Heart right ventricle (tissue), 16 donors: ENCODE measurements at places on chromosomes 2 and 18. TPM values are rescaled to one million over a fixed set of nuclear protein-coding genes. Genes with fewer than 3 reads are reported as not detected.
A peak's percentile ranks its signal among the peaks of the same experiment; 100 is the strongest.

Gene FAM228A
- 0.25 TPM for total RNA-seq

Gene PLEK
- 46.3 TPM for total RNA-seq

Gene TMEM185B
- 21.7 TPM for total RNA-seq

Gene KCNS3
- total RNA-seq, result 3.2 TPM

DNA sequence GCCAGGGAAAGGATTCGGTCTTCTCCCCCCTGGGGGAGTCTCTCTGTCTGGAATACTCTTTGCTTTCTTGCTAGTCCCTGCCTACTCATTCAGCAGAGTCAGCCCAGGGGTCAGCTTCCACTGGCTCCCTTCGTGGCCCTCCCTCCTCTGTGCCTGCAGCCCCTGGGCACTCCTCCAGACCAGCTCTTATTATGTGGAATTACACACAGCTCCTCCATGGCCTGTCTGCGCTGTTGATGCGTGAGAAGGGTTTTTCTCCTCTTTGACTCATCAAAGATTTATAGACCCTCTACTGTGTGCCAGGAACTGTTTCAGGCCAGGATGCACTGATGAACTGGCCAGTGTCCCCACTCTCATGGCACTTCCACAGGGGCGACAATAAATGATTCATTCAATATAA lies 44.4 kb downstream of the ST8SIA5 start:
- H3K4me1 ChIP-seq, result peaks cover 19% of the 10 kb centered on the region
- H3K36me3 ChIP-seq, result no peaks in the 10 kb centered on the region
- DNase-seq, result no peak
- no peaks in the 10 kb centered on the region for H3K27me3 ChIP-seq
- H3K4me3 ChIP-seq, result no peak overlapping the region

- no peak overlapping the region for H3K27ac ChIP-seq
- no peaks in the 10 kb centered on the region for H3K36me3 ChIP-seq
- H3K27me3 ChIP-seq, result no peaks in the 10 kb centered on the region
Measured at GRCh38 chr2:195055996-195056395, 601.0 kb upstream of the SLC39A10 start.

GRCh38 chr2:196743165-196743564 lies 56.3 kb downstream of the GTF3C3 start:
- H3K27ac ChIP-seq, result no peak overlapping the region
- no peaks in the 10 kb centered on the region for H3K27me3 ChIP-seq
- no peaks in the 10 kb centered on the region for H3K36me3 ChIP-seq
- H3K4me3 ChIP-seq, result no peak overlapping the region
- no peak for DNase-seq
- no peaks in the 10 kb centered on the region for H3K4me1 ChIP-seq

GRCh38 chr18:74456349-74457042 lies 612 bp downstream of the DIPK1C start:
- H3K36me3 ChIP-seq, result no peaks in the 10 kb centered on the region
- H3K4me3 ChIP-seq, result peak overlapping the region; percentile 68
- peaks cover 13% of the 10 kb centered on the region for H3K27me3 ChIP-seq

- no peak overlapping the region for H3K27ac ChIP-seq
- DNase-seq, result peak; percentile 38
- no peaks in the 10 kb centered on the region for H3K27me3 ChIP-seq
- no peaks in the 10 kb centered on the region for H3K36me3 ChIP-seq
Measured at GRCh38 chr2:29528891-29529520, 392.4 kb downstream of the ALK start.

- no peaks in the 10 kb centered on the region for H3K4me1 ChIP-seq
- H3K27me3 ChIP-seq, result no peaks in the 10 kb centered on the region
- H3K27ac ChIP-seq, result no peak overlapping the region
- H3K36me3 ChIP-seq, result peaks cover 8% of the 10 kb centered on the region
Measured at GRCh38 chr2:200483729-200484198, 26.1 kb downstream of the KCTD18 start.

DNA sequence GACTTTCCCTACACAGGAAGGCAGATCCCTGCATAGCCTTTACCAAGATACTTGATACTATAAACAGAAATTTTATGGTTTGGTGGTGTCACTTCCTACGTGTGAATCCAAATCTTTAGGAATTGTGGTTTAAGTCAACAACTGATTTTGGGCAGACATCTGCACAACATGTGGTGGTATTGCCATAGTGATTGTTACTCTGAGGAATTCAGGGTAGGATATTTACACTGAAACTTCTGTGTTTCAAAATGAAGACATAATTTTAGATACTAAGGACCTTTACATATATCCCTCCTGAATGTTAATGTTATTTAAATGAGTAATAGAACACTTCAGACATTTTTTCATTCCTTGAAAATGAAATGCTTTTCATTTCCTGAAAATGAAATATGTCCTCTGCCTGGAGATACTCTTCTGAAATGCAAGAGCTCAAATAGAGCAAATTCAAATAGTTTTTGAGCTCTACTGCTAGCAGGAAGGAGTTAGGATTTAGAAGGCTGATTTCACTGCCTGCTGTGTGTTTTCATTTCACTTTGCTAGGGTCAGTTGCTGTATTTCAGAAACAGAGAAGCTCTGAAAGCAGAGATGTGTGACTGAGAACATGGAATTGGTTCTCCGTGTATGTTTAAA lies 77.2 kb downstream of the MDH1 start:
- H3K36me3 ChIP-seq, result no peaks in the 10 kb centered on the region
- no peak for DNase-seq
- no peaks in the 10 kb centered on the region for H3K27me3 ChIP-seq
- H3K4me3 ChIP-seq, result no peak overlapping the region

- H3K4me3 ChIP-seq, result no peak overlapping the region
- no peaks in the 10 kb centered on the region for H3K27me3 ChIP-seq
- no peak for DNase-seq
- no peaks in the 10 kb centered on the region for H3K4me1 ChIP-seq
- no peaks in the 10 kb centered on the region for H3K36me3 ChIP-seq
Measured at GRCh38 chr2:236612737-236613136, 43.1 kb downstream of the ACKR3 start.

DNA sequence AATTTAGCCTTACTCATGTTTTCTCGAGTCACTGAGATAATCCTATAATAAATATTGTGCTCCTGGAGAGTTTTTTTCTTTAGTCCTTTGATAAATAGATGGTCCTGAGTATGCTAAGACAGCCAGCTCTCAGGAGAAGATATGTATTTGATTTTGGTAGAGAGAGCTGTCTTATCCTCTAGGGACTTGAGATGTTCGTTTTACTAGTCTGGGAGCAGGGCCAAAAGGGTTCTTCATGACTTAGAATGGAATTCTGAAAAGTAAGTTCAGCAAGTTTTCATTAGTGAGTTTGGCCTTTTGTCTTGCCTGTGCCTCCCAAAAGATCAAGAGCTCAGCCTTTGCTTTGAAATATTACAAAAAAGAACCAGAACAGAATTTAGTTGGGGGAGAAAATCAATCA lies 246.7 kb downstream of the BABAM2 start:
- H3K4me1 ChIP-seq, result peaks cover 18% of the 10 kb centered on the region
- H3K27ac ChIP-seq, result no peak overlapping the region
- H3K27me3 ChIP-seq, result no peaks in the 10 kb centered on the region
- H3K4me3 ChIP-seq, result no peak overlapping the region
- no peaks in the 10 kb centered on the region for H3K36me3 ChIP-seq

- no peaks in the 10 kb centered on the region for H3K36me3 ChIP-seq
- no peak for DNase-seq
- H3K27me3 ChIP-seq, result no peaks in the 10 kb centered on the region
- no peaks in the 10 kb centered on the region for H3K4me1 ChIP-seq
Measured at GRCh38 chr2:197254776-197255530, 55.6 kb downstream of the ANKRD44 start.

DNA sequence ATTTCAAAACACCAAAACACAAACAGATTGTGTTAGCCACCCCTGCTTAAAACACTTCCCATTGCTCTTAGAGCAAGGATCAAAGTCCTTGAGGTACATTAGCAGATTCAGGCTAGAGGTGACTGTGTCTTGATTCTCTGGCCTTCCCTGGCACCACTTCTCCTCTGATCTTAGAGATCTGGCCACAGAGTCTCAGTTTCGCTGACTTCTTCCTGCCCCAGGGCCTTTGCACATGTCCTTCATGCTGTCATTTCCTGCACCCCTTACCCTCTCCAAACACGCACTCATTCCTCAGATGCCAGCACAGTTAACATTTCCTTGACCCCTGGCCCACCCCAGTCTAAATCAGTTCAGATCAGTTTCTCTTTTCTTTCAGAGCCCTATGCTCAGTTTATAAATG lies 16.9 kb downstream of the CXCR4 start:
- no peak overlapping the region for H3K4me3 ChIP-seq
- no peak for DNase-seq
- H3K27me3 ChIP-seq, result no peaks in the 10 kb centered on the region

- no peaks in the 10 kb centered on the region for H3K27me3 ChIP-seq
- DNase-seq, result no peak
- H3K36me3 ChIP-seq, result no peaks in the 10 kb centered on the region
- no peak overlapping the region for H3K27ac ChIP-seq
- H3K4me3 ChIP-seq, result no peak overlapping the region
Measured at GRCh38 chr18:11826836-11827235, 24.4 kb upstream of the CHMP1B start.

DNA sequence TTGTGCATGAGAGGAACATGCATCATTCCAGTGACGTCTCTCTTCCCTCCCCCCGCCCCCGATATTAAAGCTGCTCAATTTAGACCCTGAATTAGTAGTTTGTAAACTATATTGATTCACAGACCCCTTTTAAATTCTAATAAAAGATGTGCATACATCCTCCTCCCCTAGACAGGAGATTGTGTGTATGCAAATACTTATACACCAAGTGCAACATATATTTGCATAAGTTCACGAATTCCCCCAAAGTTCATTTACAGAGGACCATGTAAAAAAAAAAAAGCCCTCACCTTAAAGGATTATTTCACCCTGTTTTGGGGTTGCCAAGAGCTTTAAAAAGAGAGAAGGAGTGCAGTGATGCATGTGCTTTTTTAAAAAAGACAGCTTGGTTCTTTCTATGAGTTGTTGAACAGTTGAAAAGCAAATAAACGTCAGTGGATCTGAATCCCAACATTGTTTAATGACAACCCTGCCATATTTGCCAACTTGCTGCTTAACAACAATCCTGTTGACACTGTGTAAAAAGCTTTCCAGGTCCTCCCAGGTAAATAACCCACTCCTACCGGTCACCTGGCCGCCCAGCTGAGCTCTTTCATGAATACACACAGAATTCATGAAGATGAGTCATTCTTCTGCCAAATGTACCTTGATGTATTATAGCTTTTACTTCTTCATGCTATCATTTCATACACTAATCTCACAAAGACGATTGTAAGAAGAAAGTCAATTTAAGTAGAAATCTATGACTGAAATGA lies 211.5 kb downstream of the IKZF2 start:
- no peaks in the 10 kb centered on the region for H3K36me3 ChIP-seq
- H3K27ac ChIP-seq, result no peak overlapping the region
- H3K27me3 ChIP-seq, result no peaks in the 10 kb centered on the region

- no peak for DNase-seq
- peak overlapping the region; percentile 78 for H3K4me3 ChIP-seq
- H3K36me3 ChIP-seq, result no peaks in the 10 kb centered on the region
- no peaks in the 10 kb centered on the region for H3K27me3 ChIP-seq
- peaks cover 90% of the 10 kb centered on the region for H3K4me1 ChIP-seq
Measured at GRCh38 chr2:101149241-101150192, 1.7 kb downstream of the TBC1D8 start.

- DNase-seq, result no peak
- H3K36me3 ChIP-seq, result no peaks in the 10 kb centered on the region
- no peaks in the 10 kb centered on the region for H3K4me1 ChIP-seq
Measured at GRCh38 chr18:63987743-63988142, 17.9 kb downstream of the SERPINB8 start.

GRCh38 chr2:219344751-219345430 lies 12.3 kb upstream of the RESP18 start:
- H3K4me1 ChIP-seq, result no peaks in the 10 kb centered on the region
- peak; percentile 21 for DNase-seq
- peaks cover 14% of the 10 kb centered on the region for H3K27me3 ChIP-seq
- H3K27ac ChIP-seq, result no peak overlapping the region
- no peaks in the 10 kb centered on the region for H3K36me3 ChIP-seq
- no peak overlapping the region for H3K4me3 ChIP-seq

DNA sequence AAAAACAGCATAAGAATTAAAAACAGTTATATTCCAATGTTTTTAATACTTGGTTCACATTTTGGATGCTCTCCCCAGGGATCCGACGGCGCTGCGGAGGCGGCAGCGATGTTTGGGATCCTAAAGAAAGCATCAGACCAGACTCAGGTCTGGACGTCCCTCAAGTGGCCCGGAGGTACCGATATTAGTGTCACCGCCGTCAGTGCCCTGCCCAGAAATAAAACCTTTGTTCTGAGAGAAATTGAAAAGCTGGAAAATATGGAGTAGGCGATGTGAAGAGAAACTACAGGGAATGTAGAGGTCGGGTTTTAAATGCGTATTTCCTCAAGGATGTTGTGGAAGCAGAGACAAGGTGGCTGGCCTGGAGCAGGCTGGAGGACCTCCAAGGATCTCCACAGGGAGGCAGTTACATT lies 683 bp upstream of the TBC1D8 start:
- peak overlapping the region; percentile 82 for H3K4me3 ChIP-seq
- H3K36me3 ChIP-seq, result no peaks in the 10 kb centered on the region
- peak overlapping the region; percentile 90 for H3K27ac ChIP-seq
- no peak for DNase-seq
- peaks cover 64% of the 10 kb centered on the region for H3K4me1 ChIP-seq
- no peaks in the 10 kb centered on the region for H3K27me3 ChIP-seq

DNA sequence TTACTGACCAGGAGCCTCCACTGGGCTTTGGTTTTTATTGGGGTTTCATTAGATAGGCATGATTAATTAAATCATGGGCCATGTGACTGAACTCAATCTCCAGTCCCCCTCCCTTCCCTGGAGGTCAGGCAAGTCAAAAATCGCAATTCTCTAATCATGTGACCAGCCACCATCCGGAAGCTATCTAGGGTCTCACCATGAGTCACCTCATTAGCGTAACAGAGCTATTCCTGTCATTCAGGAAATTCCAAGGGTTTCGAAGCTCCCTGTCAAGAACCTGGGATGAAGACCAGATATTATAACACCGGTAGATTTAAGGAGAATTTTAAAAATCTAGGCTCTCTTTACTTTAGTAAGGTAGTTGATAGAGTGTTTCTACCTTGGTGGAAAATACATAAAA lies 180.3 kb upstream of the TCF4 start:
- no peaks in the 10 kb centered on the region for H3K4me1 ChIP-seq
- no peak for DNase-seq
- no peak overlapping the region for H3K4me3 ChIP-seq
- H3K36me3 ChIP-seq, result no peaks in the 10 kb centered on the region

- no peak overlapping the region for H3K27ac ChIP-seq
- no peak overlapping the region for H3K4me3 ChIP-seq
- DNase-seq, result no peak
- no peaks in the 10 kb centered on the region for H3K4me1 ChIP-seq
- no peaks in the 10 kb centered on the region for H3K27me3 ChIP-seq
Measured at GRCh38 chr2:75099521-75099922, 99.8 kb downstream of the TACR1 start.

GRCh38 chr2:181972431-181973170 lies 13.1 kb upstream of the PPP1R1C start:
- no peaks in the 10 kb centered on the region for H3K36me3 ChIP-seq
- no peak overlapping the region for H3K4me3 ChIP-seq
- H3K27me3 ChIP-seq, result no peaks in the 10 kb centered on the region
- no peak for DNase-seq

- H3K4me1 ChIP-seq, result no peaks in the 10 kb centered on the region
- no peaks in the 10 kb centered on the region for H3K27me3 ChIP-seq
- no peak overlapping the region for H3K27ac ChIP-seq
- DNase-seq, result no peak
Measured at GRCh38 chr2:122112216-122113005, 357.0 kb downstream of the TSN start.

GRCh38 chr2:190318931-190319554 lies 583 bp downstream of the HIBCH start:
- peak overlapping the region; percentile 74 for H3K4me3 ChIP-seq
- no peaks in the 10 kb centered on the region for H3K27me3 ChIP-seq
- DNase-seq, result no peak
- H3K36me3 ChIP-seq, result no peaks in the 10 kb centered on the region

- no peaks in the 10 kb centered on the region for H3K27me3 ChIP-seq
- no peak overlapping the region for H3K4me3 ChIP-seq
- no peaks in the 10 kb centered on the region for H3K36me3 ChIP-seq
- peak; percentile 11 for DNase-seq
- peaks cover 23% of the 10 kb centered on the region for H3K4me1 ChIP-seq
Measured at GRCh38 chr2:149732001-149732685, 144.6 kb upstream of the MMADHC start.
